ENCODE measurements at places on chromosomes 13 and 19.

GRCh38 chr13:59478908-59479307, 684.8 kb downstream of the DIAPH3 start:
- DNase-seq, result no peak

GRCh38 chr19:9782338-9782737, 13.8 kb upstream of the ZNF846 start:
- no peak for DNase-seq

DNA sequence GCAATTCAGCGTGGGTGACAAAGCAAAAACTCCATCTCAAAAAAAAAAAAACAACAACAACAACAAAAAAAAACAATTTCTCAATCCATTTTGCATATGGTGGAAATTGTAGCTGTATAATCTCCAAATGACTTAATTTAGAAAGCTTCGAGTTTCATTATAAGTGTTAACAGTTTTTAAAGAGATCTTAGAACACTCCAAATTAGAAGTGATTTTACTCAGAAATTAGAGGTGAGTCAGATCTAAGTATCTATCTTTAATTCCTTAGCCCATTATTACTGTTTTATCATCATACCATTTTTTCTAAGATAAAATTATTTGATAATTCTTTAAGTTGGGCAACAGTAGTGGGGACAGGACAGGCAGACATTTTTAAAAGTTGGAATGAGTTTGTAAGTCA, 60.5 kb downstream of the ZMYM2 start:
- peak; percentile 7 for DNase-seq

DNA sequence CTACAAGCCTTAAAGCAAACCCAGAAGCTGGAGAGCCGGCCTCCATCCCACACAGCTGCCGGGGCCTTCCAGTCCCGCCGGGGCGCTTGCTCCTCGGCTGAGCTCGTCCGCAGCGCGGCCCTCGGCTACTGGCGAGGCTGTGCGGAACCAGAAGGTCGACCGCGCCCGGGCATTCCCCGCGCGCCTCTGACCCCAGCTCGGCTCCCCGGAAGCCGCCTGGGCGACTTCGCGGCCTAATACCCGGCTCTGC, 863 bp downstream of the ANKRD10 start:
- no peak for DNase-seq

- DNase-seq, result no peak
These were observed 1163.4 kb upstream of the ATXN8OS start for GRCh38 chr13:68944272-68944671.

GRCh38 chr13:27296496-27296895, 25.9 kb downstream of the RASL11A start:
- no peak for DNase-seq

DNA sequence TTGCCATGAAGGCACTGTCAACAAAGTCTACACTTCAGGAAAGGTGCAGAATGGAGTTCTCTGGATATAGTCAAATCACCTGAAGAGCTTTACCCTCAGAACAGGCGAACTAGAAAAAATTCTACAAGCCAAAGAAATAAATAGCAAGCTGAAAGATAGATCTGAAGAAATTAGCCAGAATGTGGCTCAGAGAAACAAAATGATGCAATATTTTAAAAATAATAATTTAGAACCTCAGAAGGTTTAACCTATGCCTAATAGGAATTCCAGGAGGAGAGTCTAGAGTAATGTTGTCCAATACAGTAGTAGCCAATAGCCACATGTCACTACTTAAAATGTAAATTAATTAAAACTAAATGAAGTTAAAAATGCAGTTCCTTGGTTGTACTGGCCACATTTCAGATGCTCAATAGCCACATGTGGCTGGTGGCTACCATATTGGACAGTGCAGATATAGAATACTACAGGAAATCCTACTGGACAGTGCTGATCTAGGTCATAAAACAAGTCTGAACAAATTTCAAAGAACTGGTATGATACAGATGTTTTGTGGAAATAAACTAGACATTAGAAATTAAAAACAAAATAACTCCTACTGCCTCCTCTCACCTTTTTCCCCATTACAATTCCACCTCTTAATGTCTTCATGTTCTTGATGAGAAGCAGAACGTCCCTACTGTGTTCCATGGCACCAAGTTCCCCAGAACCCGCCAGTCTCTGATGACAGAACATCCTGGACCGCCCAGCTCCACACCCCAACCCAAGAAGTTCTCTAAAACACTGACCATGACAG, 679 bp upstream of the CDADC1 start:
- no peak for DNase-seq

GRCh38 chr19:19530423-19530804, 1.7 kb downstream of the YJEFN3 start:
- no peak for DNase-seq

- DNase-seq, result no peak
These were observed 12.2 kb upstream of the ZNF536 start for GRCh38 chr19:30359936-30360335.

Data from CD4-positive, CD25-positive, alpha-beta regulatory T cell (primary cell).